ENCODE measurements at places on chromosomes 2 and 18. TPM values are rescaled to one million over a fixed set of nuclear protein-coding genes. Genes with fewer than 3 reads are reported as not detected.

Gene FAM210A
- 15.3 TPM for total RNA-seq

Gene GAL3ST2
- not detected for total RNA-seq

Gene MTERF4
- 14.1 TPM for total RNA-seq

Gene ANKRD30BL
- not detected for total RNA-seq

Gene DUSP2
- 0.74 TPM for total RNA-seq

Gene CRYBA2
- not detected for total RNA-seq

Gene MAL
- not detected for total RNA-seq

Gene GAREM1
- total RNA-seq = 0.53 TPM

Gene CASP10
- 28.2 TPM for total RNA-seq

Gene TDRD15
- total RNA-seq = not detected

Gene DPP10
- total RNA-seq = not detected

Gene UNC50
- 31.5 TPM for total RNA-seq

Gene REG3A
- total RNA-seq = not detected

Gene ERFE
- total RNA-seq = 1.3 TPM

Gene MYO3B
- not detected for total RNA-seq

Gene LRRC30
- not detected for total RNA-seq

Gene UGT1A3
- not detected for total RNA-seq

Gene SCYGR4
- not detected for total RNA-seq

Gene NEU2
- not detected for total RNA-seq

Gene DNAH6
- under 0.01 TPM for total RNA-seq

Gene CNRIP1
- 78.7 TPM for total RNA-seq

Gene MAP3K19
- total RNA-seq = not detected

Gene KATNAL2
- 2.2 TPM for total RNA-seq

Gene ZNF892
- total RNA-seq = 2.6 TPM

Gene NABP1
- 22.9 TPM for total RNA-seq

Gene RAB1A
- 90.4 TPM for total RNA-seq

Gene EIPR1
- 58.8 TPM for total RNA-seq

Gene MEP1B
- total RNA-seq = not detected

Gene CFAP65
- not detected for total RNA-seq

Gene GPBAR1
- total RNA-seq = not detected

Gene PTPRM
- total RNA-seq = 36.9 TPM

Gene CCDC68
- total RNA-seq = 5.9 TPM

Gene AMER3
- not detected for total RNA-seq

Gene VSNL1
- not detected for total RNA-seq

Gene PER2
- total RNA-seq = 1.3 TPM

Gene ADGRF3
- 0.05 TPM for total RNA-seq

Gene GPAT2
- total RNA-seq = 7.6 TPM

Gene FSIP2
- 0.20 TPM for total RNA-seq

Gene CD8B2
- not detected for total RNA-seq

Gene NR4A2
- 0.54 TPM for total RNA-seq

Gene ARHGAP28
- total RNA-seq = 2.1 TPM

Gene SP140
- 0.20 TPM for total RNA-seq
